ENCODE measurements at places on chromosomes 13 and 19. TPM values are rescaled to one million over a fixed set of nuclear protein-coding genes. Genes with fewer than 3 reads are reported as not detected.

DNA sequence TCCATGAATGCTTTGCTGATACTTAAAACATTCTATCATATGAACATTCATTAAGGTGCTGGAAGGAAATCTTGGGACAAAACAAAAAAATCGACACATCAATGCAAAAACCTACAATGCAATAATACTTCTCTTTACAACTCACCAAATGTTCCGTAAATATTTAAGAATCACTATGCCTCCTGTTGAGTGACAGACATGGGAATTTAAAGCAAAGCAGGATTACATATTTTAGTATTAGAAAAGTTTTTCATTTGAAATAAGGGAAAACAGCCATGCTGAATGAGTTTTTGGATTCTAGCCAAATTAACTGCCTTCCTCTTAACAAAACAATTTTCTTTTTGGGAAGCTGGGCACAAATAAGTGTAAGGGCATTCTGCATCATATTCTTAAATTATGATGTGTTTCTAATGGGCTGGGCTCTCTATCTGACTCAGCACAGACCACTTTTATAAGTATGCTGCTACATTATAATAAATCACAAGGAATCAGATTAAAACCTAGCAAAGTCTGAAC is 93.7 kb downstream of the RBM26 start:
- no peak overlapping the region for H3K27ac ChIP-seq
- H3K4me1 ChIP-seq, result peaks cover 7% of the 10 kb centered on the region
- H3K4me3 ChIP-seq, result no peak overlapping the region
- H3K36me3 ChIP-seq, result peaks cover 6% of the 10 kb centered on the region
- H3K27me3 ChIP-seq, result no peaks in the 10 kb centered on the region

DNA sequence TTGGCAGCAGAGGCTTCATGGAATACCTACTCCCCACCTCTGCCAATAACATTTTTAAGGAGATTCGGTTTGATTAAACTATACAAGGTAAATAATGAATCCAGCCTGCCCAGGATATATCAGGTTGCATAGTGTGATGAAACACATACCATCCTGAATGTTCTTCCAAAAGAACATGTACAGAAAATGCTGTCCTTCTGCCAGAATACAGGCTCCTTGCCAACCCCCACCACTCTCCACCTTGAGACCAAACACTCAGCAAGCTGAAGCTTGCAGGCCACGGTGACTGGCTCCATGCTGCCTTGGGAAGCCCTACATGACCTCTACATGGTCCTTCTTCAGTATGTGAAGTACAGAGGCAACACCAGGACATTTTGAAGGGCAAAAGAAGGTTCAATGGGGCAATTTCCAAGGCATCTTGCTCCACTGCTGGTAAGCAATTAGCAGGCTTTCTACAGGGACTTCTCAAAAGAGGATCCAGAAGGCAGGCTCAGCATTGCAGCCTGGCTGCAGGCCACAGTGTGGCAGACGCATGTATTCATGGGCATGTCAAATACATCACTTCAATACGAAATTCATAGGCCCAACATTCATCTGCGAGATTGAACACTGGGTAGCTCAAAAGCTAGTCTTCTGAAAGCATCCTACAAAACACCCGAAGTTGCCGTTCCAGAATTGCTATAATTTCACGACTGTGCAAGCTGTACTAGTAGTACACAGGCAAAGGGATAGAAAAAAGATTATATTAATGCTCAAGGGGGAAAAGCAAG is 62.4 kb upstream of the SERP2 start:
- peaks cover 11% of the 10 kb centered on the region for H3K4me1 ChIP-seq
- no peak overlapping the region for H3K4me3 ChIP-seq
- peak overlapping the region; percentile 10 for H3K27ac ChIP-seq

DNA sequence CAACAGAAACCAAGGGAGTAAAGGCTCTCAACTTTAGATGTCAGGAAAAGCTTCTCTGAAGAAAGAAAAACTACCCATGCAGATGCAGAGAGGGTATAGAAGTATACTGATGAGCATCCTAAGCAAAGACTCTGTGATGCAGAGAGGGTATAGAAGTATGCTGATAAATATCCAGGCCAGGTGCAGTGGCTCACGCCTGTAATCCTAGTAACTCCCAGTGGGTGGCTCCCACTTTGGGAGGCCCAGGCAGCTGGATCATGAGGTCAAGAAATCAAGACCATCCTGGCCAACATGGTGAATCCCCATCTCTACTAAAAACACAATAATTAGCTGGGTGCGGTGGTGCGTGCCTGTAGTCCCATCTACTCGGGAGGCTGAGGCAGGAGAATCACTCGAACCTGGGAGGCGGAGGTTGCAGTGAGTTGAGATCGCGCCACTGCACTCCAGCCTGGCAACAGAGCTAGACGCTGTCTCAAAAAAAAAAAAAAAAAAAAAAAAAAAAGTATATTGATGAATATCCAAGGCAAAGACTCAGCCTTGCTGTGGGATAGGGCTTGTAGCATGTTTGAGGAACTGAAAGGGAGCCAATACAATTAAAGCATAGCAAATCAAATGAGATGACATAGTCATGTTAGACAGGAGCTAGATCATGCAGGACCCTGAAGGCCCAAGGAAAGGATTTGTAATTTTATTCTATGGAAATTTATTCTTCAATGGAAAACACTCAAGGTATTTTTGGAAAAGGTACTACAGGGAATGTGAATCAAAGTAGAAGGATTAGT is 14.9 kb downstream of the UBL3 start:
- DNase-seq, result no peak
- no peak overlapping the region for H3K27ac ChIP-seq
- H3K4me3 ChIP-seq, result no peak overlapping the region
- H3K27me3 ChIP-seq, result no peaks in the 10 kb centered on the region
- no peaks in the 10 kb centered on the region for H3K36me3 ChIP-seq

- peaks cover 35% of the 10 kb centered on the region for H3K36me3 ChIP-seq
- no peak overlapping the region for H3K27ac ChIP-seq
- DNase-seq, result no peak
- no peaks in the 10 kb centered on the region for H3K4me1 ChIP-seq
Measured at GRCh38 chr19:42292042-42292960, 9.6 kb upstream of the PRR19 start.

DNA sequence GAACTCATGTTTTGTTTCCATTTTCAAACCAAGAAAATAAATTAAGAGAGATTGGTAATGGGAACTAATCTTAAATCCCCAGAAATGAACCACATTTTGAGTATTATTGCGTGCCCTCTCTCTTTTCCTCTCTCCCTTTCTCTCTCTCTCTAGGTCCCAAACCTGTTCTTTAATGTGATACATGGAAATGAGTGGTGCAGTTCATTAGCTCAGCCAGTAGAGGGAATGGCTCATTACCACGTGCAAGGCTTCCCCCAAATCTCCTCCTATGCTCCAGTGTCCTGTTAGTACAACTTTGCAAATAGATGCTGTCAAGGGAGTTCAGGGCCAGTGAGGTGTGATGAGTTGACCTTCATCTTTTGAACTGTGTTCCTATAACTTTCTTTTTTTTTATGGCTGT is 178.4 kb downstream of the FGF9 start:
- no peaks in the 10 kb centered on the region for H3K4me1 ChIP-seq
- H3K36me3 ChIP-seq, result no peaks in the 10 kb centered on the region
- no peak overlapping the region for H3K27ac ChIP-seq
- no peak for DNase-seq

GRCh38 chr13:65841156-65841555 is 1389.0 kb downstream of the PCDH9 start:
- H3K4me1 ChIP-seq, result no peaks in the 10 kb centered on the region
- H3K36me3 ChIP-seq, result no peaks in the 10 kb centered on the region
- H3K27me3 ChIP-seq, result no peaks in the 10 kb centered on the region
- no peak overlapping the region for H3K4me3 ChIP-seq
- no peak overlapping the region for H3K27ac ChIP-seq

Gene C19orf85
- not detected for total RNA-seq

Gene ITGBL1
- total RNA-seq, result 72.8 TPM

Gene CCNE1
- 3.1 TPM for total RNA-seq

Data from tibial nerve (tissue), 4 donors.